ENCODE measurements at places on chromosomes 12 and 14.
A peak's percentile ranks its signal among the peaks of the same experiment; 100 is the strongest.

GRCh38 chr12:6380141-6381121 is 3.5 kb upstream of the LTBR start:
- no peak for DNase-seq

DNA sequence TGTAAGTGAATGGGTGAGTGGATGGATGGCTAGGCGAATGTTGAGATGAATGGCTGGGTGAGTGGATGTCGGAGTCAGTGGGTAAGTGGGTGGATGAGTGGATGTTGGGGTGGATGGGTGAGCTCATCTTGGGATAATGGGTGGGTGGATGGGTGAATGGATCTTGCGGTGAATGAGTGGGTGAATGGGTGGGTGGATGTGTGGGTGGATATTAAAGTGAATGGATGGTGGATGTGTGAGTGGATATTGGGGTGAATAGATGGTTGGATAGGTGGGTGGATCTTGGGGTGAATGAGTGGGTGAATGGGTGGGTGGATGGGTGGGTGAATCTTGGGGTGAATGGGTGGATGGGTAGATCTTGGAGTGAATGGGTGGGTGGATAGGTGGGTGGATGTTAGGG is 51.9 kb downstream of the CMKLR1 start:
- no peak for DNase-seq

- DNase-seq, result no peak
Measured at GRCh38 chr14:99064262-99064954, 207.6 kb downstream of the BCL11B start.

DNA sequence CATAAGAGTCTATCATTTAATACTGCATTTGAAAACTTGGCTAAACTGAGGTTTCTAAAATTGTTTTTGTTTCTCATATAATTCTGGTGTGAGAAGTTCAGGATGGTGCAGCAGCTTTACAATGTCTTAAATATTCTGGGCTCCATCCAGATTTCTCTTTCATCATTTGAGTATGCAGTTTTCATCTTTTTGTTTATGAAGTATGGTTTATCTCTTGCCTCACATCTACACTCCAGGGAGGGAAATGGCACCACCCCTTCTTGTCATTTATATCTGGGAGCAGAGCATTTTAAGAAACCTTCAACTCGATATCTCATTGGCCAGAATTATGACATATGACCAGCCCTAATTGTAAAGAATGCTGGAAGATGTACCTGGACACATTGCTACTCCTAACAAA is 24.3 kb downstream of the GEMIN2 start:
- no peak for DNase-seq

DNA sequence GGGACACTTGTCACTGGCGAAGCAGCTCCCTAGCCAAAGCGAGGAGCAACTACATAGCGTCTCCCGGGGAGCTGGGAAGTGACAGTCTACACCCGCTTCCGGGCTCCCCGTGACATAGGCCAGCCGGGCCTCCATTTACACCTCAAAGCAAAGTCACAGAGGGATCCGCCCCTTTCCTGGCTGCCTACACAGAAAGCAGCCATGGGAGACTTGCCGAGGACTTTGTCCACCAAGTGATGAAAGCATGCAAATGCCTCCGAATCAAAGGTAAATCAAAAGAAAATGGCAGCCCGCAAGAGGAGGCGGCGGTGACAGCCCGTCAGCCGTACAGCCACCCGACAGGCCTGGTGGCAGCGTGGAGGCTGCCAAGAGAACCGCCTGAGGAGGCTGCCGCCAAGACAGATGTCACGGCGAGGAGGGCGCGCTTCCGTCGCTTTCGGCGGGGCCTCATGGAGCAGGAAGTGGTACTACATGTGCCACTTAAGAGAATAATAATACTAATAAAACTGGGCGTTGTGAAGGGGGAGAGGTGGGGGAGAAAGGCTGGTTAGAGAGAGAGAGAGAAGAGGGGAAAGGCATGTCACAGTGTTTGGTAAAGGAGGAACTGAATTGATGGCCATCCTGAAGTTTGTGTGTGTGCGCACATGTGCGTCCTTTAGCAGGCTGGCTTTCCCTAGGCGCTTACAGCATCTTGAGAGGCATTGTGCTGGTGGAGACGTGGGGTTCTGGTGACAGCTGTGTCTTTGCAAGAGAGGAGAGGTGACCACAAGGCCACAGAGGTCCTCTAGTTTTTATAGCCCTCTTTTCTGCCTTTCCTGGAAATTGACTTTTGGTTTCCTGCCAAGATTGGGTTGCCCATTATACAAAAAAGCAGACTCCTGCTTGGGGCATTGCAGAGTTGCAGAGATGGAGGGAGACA is 661.7 kb downstream of the VRK1 start:
- no peak for DNase-seq

DNA sequence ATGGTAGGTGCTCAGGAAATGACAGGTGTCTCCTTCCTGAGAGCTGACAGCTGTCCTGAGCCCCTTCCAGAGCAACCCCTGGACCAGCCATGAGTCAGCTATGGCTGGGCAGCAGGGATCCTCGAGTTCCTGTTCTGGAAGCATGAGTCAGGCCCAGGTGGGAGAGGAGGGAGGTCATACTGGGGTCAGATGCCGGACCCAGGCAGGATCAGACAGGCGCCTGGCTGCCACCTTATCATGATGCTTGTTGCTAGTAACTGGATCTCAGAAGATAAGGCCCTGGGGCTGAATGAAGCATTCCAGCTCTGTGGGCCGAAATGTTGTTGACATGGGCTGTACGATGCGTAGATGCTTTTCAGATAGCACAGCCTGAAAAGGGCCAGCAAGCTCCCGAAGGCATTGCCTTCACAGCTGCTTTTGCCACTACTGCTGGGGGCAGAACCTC is 17.4 kb upstream of the KRT7 start:
- DNase-seq, result no peak

DNA sequence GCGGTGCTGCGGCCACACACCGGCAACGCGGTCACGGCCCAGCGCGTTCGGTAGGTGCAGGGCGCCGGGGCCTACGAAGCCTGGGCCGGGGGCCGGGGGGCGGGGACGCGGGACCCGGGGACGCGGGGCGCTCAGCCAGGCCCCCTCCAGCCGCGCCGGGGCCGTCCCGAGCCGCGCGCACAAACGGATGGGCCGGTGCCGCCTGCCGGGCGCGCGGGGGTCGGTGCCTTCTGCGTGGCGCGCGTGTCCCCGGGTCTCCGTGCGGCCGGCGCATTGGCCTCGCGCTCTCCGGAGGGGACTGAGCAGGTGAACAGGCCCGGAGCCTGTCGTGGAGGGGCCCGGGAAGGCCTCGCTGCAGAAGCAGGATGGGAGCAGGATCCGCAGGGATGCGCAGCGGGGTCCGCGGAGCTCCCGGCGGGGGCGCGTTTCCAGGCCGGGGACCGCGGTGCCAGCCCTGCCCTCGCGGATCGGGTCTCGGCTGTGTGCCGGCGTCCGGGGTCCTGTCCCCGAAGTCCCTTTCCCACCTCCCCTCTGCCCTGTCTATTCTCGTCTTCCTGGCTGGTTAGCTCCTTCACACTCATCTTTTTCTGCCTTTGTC is 421 bp downstream of the GLT1D1 start:
- no peak for DNase-seq

DNA sequence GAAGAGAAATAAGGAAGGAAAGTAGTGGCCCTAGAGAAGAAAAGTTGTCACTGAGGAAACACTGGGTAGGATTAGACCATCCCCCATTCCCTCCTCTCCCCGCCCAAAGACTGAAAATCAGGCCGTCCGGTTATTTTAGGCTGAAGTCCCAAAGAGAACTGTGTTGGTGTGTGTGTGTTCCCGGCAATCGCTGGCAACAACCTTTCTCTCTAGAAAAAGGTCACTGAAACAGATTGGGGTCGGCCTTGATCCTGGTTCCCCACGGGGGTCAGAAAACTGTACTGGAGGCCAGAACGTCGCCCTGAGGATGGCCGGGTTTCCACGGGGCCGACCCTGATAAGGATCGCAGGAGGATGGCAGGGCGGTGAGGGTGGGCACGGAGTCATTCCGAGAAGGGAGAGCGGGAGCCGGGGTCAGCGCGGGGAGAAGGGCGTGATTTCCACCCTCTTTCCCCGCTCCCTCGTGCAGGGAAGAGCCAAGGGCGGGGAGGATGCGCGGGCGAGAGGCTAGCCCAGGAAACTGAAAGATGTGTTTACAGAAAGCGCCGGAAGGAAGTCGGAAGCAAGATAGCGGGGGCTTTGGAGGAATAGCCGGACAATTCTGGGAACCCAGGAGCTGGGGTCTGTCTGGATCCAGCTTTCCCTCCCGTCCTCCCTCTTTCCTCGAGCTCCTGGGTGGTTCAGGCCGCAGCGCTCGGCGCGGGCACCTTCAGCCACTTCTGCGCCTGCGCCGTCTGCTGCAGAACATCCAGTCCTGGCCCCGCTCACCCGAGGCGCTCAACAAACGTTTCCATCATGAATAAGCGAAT is 25.3 kb upstream of the SPTLC2 start:
- peak; percentile 12 for DNase-seq

DNA sequence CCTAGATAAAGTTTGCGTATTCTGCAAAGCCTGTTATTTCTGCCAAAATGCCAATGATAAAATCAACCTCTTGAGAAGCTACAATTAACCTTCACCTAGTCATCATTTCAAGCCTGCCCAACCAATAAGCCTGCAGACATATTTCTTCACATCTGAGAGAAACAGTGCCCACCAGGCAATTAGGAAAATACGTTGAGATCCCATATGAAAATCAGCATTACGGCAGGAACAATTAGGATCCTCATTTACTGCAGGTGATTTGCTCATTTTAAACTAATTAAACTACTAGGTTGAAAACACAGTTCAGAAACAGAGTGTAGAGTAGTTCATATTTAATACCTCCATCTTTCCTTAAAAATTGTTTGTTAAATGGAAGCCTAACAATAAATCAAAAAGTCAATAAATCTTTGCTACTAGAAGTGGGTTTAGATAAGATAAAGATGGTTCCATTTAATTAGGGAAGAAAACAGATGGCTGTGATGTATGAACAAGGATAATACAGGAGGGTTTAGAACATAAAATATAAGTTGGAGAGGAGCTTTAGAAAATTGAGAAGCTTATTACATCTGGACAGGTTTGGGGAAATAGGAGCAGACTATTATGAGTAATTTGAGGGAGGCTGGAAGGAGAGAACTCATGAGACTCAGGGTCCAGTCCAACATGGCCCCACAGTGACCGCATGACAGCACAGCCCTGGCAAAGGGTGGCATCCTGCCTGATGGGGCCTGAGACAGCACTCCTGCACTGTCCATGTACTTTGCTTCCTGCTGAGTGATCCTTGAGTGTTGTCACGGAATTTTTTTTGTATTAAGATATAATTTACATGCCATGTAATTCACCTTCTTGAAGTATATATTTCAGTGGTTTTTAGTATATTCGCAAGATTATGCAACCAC is 26.9 kb upstream of the PYGL start:
- DNase-seq, result no peak

- DNase-seq, result no peak
Measured at GRCh38 chr12:50117057-50117622, 5.1 kb downstream of the COX14 start.

DNA sequence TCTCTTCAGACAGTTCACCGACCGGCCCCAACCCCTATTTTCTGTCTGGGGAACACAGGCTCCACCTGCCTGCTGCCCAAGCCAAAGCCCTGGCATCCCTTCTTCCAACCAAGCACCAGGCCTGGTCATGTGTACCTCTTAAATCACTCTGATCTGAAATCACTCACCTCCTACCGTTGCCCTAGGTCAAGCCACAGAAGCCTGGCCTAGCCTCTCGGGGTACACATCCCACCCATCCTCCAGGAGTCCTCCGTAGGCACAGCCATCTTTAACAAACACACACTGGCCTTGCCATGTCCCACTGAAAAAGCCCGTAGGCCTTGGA is 81.8 kb downstream of the IRF2BPL start:
- DNase-seq, result no peak

- no peak for DNase-seq
Measured at GRCh38 chr12:81639196-81639595, 120.0 kb downstream of the PPFIA2 start.

GRCh38 chr14:65210118-65210821 is 108.0 kb upstream of the MAX start:
- DNase-seq, result no peak

- DNase-seq, result peak; percentile 61
Measured at GRCh38 chr14:76918256-76918781, 92.1 kb downstream of the LRRC74A start.

- no peak for DNase-seq
Measured at GRCh38 chr14:68534276-68534675, 258.6 kb downstream of the ZFP36L1 start.

GRCh38 chr12:49819786-49820185 is 8.4 kb downstream of the NCKAP5L start:
- DNase-seq, result no peak

GRCh38 chr12:2194060-2194459 is 141.3 kb downstream of the CACNA1C start:
- DNase-seq, result no peak

GRCh38 chr14:70188322-70188658 is 461 bp downstream of the SLC8A3 start:
- DNase-seq, result no peak

DNA sequence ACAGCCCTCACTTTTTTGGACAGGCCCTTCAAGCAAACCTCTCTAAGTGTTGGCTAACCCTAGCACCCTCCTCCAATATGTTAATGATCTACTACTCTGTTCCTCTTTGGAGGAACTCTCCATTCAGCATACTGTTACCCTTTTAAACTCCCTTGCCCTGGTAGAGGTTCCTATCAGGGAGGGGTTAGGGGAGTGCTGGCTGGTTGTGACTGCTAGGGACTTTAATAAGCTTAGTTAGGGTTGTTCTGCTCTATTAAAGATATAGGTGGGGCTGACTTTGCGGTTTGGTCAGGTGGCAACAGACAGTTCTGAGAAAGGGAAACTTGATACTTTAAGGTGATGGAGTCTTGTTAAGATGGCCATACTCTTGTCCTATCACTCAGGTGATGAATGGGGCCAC is 301.5 kb upstream of the FBXO33 start:
- DNase-seq, result no peak

DNA sequence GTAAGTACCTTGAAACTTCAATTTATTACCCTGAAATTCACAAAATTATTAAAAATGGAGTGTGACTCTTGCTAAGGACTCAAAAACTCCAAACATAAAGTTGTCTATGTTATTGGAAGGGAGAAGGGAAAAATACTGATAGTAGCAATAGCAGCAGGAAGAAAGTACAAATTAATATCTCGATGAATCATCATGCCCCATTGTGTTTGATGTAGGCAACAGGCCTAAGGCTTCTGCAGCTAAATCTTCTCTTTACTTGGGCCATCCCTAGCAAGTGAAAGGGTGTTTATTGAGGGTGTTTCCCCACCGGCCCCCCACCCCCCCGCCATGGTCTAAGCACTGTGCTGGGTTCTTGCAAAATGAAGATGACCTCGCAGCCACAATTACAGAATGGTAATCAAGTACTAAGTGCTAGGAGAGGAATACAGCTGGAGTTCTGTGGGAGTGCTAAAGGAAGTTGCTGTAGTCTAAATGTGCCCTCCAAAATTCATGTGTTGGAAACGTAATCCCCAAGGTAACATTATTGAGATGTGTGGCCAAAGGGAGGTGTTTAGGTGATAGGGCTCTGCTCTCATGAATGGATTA is 76.5 kb downstream of the SNAPC1 start:
- DNase-seq, result no peak

All from amniotic stem cell (primary cell).